Mucosa of gallbladder (tissue), 1 donor: ENCODE measurements at places on chromosomes 5 and 9. TPM values are rescaled to one million over a fixed set of nuclear protein-coding genes. Genes with fewer than 3 reads are reported as not detected.

Gene CDC20B
- total RNA-seq, result 0.20 TPM

Gene OGN
- total RNA-seq, result 154 TPM

Gene TEX48
- total RNA-seq, result not detected

Gene SLC24A2
- total RNA-seq, result 0.06 TPM

Gene HAPLN1
- 0.58 TPM for total RNA-seq

Gene STPG3
- total RNA-seq, result not detected

Gene HEMGN
- total RNA-seq, result 0.14 TPM

Gene MTRR
- 42.9 TPM for total RNA-seq

Gene PRSS3
- total RNA-seq, result 61.2 TPM

Gene PCDH1
- total RNA-seq, result 90.6 TPM

Gene CCL21
- 30.2 TPM for total RNA-seq

Gene FGF1
- total RNA-seq, result 0.98 TPM

Gene PCDHGA10
- total RNA-seq, result 6.2 TPM

Gene PCDHGB7
- total RNA-seq, result 15.5 TPM

Gene RELL2
- total RNA-seq, result 10.2 TPM

Gene RNF183
- 5.3 TPM for total RNA-seq

Gene GADD45G
- 18.8 TPM for total RNA-seq

Gene CCDC152
- total RNA-seq, result 2.3 TPM

Gene F2RL1
- total RNA-seq, result 48.9 TPM

Gene MCTP1
- total RNA-seq, result 9.9 TPM

Gene SEMA6A
- total RNA-seq, result 98.1 TPM

Gene FAXDC2
- total RNA-seq, result 91.0 TPM
